ENCODE measurements at places on chromosomes 4 and X.

GRCh38 chr4:138890891-138891570 lies 124.5 kb upstream of the NOCT start:
- no peak for DNase-seq

DNA sequence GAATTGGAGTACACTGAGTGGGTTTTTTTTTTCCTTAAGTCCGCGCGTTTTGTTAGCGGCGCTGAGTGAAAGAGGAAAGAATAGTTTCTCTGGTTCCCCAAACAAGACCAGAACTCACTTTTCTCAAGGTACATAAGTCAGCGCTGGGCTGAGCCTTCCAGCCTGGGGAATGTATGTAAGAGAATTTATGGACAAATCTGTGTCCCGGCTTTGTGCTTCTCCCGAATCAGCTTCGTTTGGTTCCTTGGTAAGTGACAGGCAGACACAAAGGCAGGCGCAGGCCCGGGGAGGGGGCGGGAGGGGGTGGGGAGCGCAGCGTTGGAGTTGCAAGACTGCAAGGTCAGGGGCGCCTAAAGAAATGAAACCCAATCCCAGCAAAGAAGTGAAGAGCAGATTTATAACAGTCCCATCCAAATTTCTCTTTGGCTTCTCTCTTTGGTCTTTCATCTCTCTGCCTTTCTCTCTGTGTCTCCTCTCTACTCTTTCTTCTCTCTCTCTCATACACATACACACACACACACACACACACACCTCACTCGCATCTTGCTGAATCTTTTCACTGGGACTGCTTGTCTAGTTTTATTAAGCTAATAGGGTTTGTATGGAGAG lies 981 bp downstream of the TET2 start:
- DNase-seq: peak; percentile 19

DNA sequence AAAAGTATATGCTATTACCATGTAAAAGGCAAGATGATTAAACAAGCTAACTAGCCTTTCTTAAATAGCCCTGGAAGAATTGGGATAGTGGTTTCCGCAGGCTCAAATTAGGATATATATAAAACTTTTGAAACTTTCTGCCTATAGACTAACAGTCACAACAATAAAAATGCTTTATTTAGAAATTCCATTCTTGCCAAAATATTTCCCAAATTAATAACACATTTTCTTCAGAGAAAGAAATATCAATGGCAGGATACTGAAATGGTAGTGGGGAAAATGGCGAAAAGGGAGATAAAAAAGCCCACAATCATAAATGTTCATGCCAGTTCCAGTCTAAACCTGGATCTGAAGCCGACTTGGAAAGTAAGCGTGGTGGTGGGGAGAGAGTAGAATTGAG lies 56.0 kb downstream of the MAD2L1 start:
- DNase-seq: no peak

DNA sequence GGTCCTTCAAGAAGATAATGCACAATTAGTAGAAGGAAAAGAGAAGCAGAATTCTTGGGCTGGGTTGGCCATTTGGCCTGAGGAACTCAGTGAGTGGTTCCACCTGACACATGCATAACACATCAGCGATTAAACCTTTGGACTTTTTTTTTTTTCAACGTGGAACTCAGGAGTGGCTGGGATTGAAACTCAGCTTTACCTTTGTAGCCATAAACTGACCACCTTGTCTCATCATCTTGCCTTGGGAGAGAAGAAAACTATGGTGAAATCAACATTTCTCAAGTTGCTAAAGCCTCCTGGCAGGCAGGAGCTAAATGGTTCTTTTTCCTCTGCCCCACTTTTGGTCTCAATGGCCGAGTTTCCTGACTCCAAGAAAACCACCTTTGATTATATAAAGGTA lies 16.3 kb downstream of the PTTG2 start:
- DNase-seq: no peak

- peak; percentile 75 for DNase-seq
Observed at GRCh38 chrX:1453395-1453783, 680 bp upstream of the ASMTL start.

GRCh38 chrX:3479026-3479425 lies 132.6 kb upstream of the MXRA5 start:
- DNase-seq: no peak

Data from CD4-positive, alpha-beta T cell treated with Interleukin-2 at 100 ng/mL for 4 hours (primary cell).